Left ventricle myocardium inferior (tissue), 1 donor: ENCODE measurements at places on chromosomes 2 and 18. TPM values are rescaled to one million over a fixed set of nuclear protein-coding genes. Genes with fewer than 3 reads are reported as not detected.

The PCARE gene
- total RNA-seq, result 0.74 TPM

GRCh38 chr2:65320946-65321345 lies 93.3 kb downstream of the ACTR2 start:
- H3K36me3 ChIP-seq, result peaks cover 11% of the 10 kb centered on the region
- peak overlapping the region; percentile 28 for H3K27ac ChIP-seq
- H3K27me3 ChIP-seq, result no peaks in the 10 kb centered on the region
- DNase-seq, result no peak
- H3K4me3 ChIP-seq, result no peak overlapping the region
- H3K4me1 ChIP-seq, result peaks cover 6% of the 10 kb centered on the region

The INHBB gene
- total RNA-seq, result 3.2 TPM

DNA sequence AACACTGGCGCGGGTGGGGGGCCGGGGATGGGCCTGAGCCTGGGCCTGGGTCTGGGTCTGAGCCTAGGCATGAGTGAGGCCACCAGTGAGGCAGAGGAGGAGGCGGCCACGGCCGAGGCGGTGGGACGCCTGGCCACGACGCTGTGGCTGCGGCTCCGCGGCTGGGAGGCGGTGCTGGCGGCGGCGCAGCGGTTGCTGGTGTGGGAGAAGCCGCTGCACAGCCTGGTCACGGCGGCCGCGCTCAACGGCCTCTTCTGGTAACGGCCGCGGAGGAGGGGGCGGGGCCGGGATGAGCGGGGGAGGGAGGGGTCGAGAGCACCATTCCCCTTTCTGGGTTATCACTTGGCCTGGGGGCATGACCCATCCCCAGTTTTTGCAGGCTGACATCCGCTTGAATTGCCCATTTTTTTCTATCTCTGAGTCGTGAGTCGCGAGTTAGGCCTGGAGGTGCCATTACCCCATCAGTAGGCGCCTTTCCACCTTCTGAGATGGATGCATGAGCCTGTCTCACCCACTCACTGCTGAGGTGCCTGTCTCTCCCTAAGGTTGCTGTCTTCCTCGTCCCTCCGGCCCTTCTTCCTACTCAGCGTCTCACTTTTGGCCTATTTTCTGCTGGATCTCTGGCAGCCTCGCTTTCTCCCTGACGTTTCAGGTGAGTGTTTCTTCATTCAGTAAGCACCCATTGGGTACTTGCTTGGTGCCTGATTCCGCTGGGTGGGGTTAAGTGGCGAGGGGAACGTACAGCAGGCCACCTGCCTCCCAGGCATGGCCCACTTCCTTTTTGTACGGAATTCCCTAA lies 501 bp downstream of the RETREG2 start:
- peaks cover 56% of the 10 kb centered on the region for H3K4me1 ChIP-seq
- no peaks in the 10 kb centered on the region for H3K27me3 ChIP-seq
- H3K4me3 ChIP-seq, result peak overlapping the region; percentile 88
- peaks cover 60% of the 10 kb centered on the region for H3K36me3 ChIP-seq
- DNase-seq, result peak; percentile 60

DNA sequence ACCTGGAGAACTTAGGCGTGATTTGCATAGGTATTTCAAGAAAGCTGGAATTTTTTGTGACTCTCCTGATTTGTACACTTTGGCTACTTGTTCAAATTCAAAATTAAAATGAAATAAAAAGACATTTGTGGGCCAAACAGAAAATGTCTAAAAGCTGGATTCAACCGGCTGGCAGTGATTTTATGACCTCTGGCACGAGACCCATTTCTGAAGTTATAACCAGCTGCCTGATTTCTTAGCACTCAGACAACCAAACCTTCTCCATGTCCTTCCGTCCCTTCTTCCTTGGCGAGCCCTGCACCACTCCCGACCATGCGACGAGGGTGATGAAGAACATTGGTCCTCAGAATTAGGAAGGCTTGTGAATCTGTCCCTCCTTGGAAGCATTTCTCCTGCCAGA lies 19.7 kb downstream of the PKDCC start:
- H3K27me3 ChIP-seq, result no peaks in the 10 kb centered on the region
- DNase-seq, result no peak
- no peaks in the 10 kb centered on the region for H3K36me3 ChIP-seq
- no peak overlapping the region for H3K27ac ChIP-seq
- peaks cover 16% of the 10 kb centered on the region for H3K4me1 ChIP-seq

The SERPINB10 gene
- not detected for total RNA-seq

- peaks cover 49% of the 10 kb centered on the region for H3K4me1 ChIP-seq
- H3K27ac ChIP-seq, result peak overlapping the region; percentile 64
- DNase-seq, result peak; percentile 80
- H3K36me3 ChIP-seq, result no peaks in the 10 kb centered on the region
- no peak overlapping the region for H3K4me3 ChIP-seq
Measured at GRCh38 chr2:240297256-240298116, 138.0 kb upstream of the GPC1 start.

The CCBE1 gene
- 3.2 TPM for total RNA-seq

DNA sequence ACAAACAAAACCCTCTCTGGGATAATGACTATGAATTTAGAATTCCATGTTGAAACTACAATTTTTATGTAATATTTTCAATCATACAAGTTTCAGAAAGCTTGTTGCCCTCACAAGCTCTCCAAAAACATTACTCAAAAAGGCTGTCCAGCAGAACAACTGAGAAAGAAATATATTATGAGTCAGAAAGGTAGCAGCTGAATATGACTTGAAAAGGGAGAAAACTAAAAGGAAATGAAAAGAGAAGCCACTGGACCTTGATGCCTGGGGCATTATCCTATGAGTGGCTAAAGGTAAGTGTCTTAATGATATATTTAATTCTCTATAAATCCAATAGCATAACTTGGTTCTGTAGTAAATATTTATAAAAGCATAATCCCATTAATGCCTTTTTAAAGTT lies 61.8 kb downstream of the NXPH2 start:
- no peak for DNase-seq
- H3K4me3 ChIP-seq, result no peak overlapping the region
- H3K36me3 ChIP-seq, result no peaks in the 10 kb centered on the region
- no peak overlapping the region for H3K27ac ChIP-seq
- no peaks in the 10 kb centered on the region for H3K4me1 ChIP-seq

- H3K4me1 ChIP-seq, result no peaks in the 10 kb centered on the region
- no peak overlapping the region for H3K27ac ChIP-seq
- no peaks in the 10 kb centered on the region for H3K36me3 ChIP-seq
Measured at GRCh38 chr2:114031605-114032505, 142.0 kb downstream of the ACTR3 start.

- H3K36me3 ChIP-seq, result no peaks in the 10 kb centered on the region
- DNase-seq, result no peak
- no peak overlapping the region for H3K4me3 ChIP-seq
- H3K27me3 ChIP-seq, result no peaks in the 10 kb centered on the region
- no peaks in the 10 kb centered on the region for H3K4me1 ChIP-seq
- H3K27ac ChIP-seq, result no peak overlapping the region
Measured at GRCh38 chr18:32530947-32531651, 60.4 kb upstream of the GAREM1 start.

The TPRKB gene
- 30.6 TPM for total RNA-seq

DNA sequence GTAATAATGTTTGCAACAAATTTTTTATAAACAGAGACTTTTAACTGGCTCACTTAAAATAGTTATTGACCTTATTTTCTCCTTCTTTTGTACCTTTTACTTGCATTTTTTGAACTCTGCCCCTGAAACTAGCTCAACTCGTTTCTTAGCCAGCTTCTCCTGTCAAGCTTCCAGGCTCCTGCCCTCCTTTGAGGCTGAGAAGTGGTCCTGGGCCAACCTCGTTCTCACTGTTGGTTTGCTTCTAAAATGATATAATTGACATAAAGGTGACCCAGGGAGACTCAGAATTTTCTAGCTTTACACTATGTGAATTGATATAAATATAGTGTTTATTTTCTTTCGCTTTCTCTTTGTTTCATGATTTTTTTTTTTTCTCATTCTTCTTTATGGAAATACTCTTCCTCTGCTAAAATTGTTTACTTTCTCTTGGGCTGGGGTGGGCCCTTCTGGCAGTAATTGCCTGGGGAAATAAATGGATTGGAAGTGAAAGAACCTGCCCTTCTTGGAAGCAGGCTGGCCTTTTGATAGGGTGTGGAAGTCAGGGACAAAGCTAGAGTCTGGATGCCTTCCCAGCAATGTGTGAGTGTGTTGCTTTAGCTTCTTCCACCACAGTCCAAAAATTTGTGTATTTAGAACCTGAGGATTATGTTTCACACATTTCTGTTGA lies 30.7 kb downstream of the GPD2 start:
- H3K27me3 ChIP-seq, result no peaks in the 10 kb centered on the region
- H3K4me3 ChIP-seq, result peak overlapping the region; percentile 20
- H3K27ac ChIP-seq, result peak overlapping the region; percentile 64
- no peaks in the 10 kb centered on the region for H3K36me3 ChIP-seq
- H3K4me1 ChIP-seq, result peaks cover 55% of the 10 kb centered on the region

- H3K27me3 ChIP-seq, result peaks cover 58% of the 10 kb centered on the region
- no peaks in the 10 kb centered on the region for H3K36me3 ChIP-seq
- H3K4me1 ChIP-seq, result peaks cover 45% of the 10 kb centered on the region
- H3K4me3 ChIP-seq, result no peak overlapping the region
- DNase-seq, result no peak
Measured at GRCh38 chr2:38079116-38080052, 3.4 kb upstream of the CYP1B1 start.

- no peak overlapping the region for H3K27ac ChIP-seq
- no peak for DNase-seq
- H3K4me3 ChIP-seq, result no peak overlapping the region
- no peaks in the 10 kb centered on the region for H3K36me3 ChIP-seq
- no peaks in the 10 kb centered on the region for H3K27me3 ChIP-seq
Measured at GRCh38 chr2:193988784-193989183, 1668.2 kb upstream of the SLC39A10 start.

The SERPINE2 gene
- 9.8 TPM for total RNA-seq

GRCh38 chr2:118219611-118220010 lies 131.3 kb downstream of the INSIG2 start:
- peaks cover 14% of the 10 kb centered on the region for H3K4me1 ChIP-seq
- peaks cover 100% of the 10 kb centered on the region for H3K27me3 ChIP-seq
- no peaks in the 10 kb centered on the region for H3K36me3 ChIP-seq
- no peak overlapping the region for H3K27ac ChIP-seq
- no peak for DNase-seq

DNA sequence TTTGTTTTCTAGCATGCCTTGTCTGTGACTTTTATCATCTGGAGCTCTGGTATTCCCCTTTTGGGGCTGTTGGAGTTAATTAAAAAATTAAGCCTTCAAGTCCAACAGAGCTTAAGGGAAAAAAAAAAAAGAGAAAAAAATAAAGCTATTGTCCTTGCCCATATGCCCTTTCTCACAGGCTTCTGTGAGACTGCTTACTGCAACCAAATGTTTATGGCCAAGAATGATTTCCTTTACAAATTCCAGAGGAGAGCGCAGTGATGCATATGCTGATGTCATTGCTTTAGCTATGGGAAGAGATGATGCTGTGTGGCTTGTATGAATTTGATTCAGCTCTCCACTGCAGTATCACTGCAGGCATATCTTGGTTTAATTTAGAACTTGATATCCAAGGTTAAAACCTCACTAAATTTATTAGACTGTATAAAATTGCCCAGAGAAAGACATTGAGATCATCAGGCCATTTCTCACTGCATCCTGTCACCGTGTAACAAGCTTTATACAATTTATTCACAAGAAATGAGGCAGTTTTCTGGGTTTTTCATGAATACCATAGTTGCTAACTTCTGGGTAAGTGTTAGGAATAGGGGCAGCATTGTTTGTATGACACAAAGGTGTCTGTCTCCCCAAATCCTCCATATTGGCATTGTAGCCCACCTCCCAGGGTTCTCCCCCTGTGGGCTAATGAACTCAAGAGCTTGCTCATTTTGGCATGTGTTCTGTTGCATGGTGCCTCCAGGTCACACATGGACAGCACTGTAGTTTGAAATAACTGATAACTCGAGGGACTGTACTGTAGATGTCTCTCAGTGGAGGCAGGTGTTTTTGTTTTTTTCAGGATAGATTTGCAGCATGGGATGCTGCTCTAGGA lies 85.0 kb downstream of the TANC1 start:
- DNase-seq, result no peak
- H3K4me3 ChIP-seq, result no peak overlapping the region
- H3K4me1 ChIP-seq, result peaks cover 93% of the 10 kb centered on the region
- H3K27me3 ChIP-seq, result no peaks in the 10 kb centered on the region
- no peaks in the 10 kb centered on the region for H3K36me3 ChIP-seq

The REG3A gene
- total RNA-seq, result not detected

DNA sequence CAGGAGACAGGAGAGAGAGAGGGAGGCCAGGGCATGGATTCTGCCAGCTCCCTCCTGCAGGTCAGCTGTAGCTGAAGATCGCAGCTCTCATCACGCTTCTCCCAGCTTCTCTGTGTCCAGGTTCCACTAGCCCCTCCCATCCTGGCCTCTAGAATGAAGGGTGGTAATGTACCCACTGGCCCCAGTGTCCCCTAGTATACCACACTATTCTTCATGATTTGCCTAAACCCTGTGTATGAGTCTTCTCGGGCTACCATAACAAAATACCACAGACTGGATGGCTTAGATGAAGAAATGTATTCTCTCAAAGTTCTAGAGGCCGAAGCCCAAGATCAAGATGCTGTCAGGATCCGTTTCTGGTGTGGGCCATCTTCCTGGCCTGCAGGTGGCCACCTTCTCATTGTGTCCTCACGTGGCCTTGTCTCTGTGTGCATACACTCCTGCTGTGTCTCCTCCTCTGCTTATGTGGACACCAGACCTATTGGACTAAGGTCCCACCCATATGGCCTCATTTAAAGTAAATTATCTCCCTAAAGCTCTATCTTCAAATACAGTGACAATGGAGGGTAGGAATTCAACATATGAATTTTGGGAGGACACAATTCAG lies 77.3 kb downstream of the TNFRSF11A start:
- no peak overlapping the region for H3K27ac ChIP-seq
- H3K27me3 ChIP-seq, result no peaks in the 10 kb centered on the region
- H3K4me1 ChIP-seq, result no peaks in the 10 kb centered on the region
- H3K36me3 ChIP-seq, result no peaks in the 10 kb centered on the region
- DNase-seq, result no peak

- peak overlapping the region; percentile 82 for H3K27ac ChIP-seq
- H3K4me1 ChIP-seq, result peaks cover 78% of the 10 kb centered on the region
- DNase-seq, result no peak
- H3K4me3 ChIP-seq, result no peak overlapping the region
- H3K27me3 ChIP-seq, result no peaks in the 10 kb centered on the region
- no peaks in the 10 kb centered on the region for H3K36me3 ChIP-seq
Measured at GRCh38 chr18:58316396-58317342, 272.6 kb downstream of the NEDD4L start.
